Stimulated activated CD8-positive, alpha-beta memory T cell treated with anti-CD3 and anti-CD28 coated beads, Interleukin-15, amount 100 ng/mL, for 4 hours (primary cell): ENCODE measurements at places on chromosomes 4 and X.

DNA sequence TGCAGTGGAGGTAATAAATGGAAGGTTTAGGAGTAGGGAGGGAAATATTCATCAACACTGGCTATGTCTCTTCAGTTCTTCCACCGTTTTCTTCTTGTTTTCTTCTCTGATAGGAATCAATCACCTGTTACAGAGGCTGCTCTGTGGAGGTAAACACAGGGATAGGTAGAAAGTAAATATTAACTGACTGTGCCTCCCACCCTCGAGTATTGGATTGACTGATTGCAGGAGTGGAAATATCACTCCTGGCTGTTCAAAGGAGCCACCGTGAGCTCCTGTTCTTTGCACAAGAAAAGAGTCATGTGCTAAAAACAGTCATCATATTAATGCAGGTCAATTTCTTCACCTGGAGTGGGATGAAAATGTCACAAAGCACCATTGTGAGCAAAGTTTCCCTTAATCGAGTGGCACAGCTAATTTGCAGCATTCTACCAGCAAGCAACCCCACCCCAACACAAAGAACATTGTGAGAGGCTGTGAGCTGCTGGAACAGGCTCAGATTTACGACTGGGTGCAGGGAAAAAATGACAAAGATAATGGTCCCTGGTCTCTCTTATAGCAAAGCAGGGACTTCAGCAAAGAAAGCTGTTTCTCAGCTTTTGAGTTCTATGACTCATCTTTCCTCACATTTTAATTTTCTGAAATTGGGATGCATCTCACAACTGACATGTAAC, 113.7 kb upstream of the TSPAN5 start:
- no peak for DNase-seq

DNA sequence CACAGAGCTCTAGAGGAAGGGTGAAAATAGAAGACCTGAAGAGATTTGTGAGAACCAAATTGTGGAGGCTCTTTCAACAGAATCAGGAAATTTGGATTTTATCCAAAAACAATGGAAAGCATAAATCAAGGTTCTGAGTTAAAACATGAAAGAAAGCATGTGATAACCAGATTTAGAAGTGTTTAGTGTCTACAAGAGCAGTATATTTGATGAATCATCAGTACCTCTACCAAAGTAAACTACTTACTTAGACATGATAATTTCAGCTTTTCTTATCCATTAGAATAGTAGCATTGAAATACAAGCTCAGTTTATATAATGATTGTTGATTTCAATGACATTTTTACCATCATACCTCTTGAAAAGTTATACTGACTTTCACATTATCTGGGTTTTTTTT, 25.9 kb upstream of the INTU start:
- DNase-seq: no peak

GRCh38 chr4:169071747-169072146, 61.7 kb upstream of the CBR4 start:
- DNase-seq: no peak

GRCh38 chr4:113539408-113539807, 222.1 kb downstream of the CAMK2D start:
- no peak for DNase-seq

DNA sequence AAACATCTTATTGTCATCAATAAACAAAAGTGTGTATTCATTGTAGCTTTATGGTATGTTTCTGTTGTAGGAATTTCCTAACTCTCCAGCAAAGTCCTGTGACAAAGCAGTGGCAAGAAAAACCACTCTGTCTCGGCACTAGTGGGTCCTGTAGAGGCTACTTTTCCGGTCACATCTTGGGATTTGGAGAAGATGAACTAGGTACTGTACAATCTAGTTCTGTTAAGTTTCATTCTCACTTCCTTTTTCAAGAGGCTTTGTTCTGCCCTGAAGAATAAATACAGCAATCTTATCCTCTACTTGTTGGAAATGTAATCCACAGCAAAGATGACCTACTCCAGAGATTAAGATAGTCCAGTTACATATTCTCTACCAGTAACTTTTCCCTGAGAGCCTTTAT, 69.3 kb downstream of the HHIP start:
- no peak for DNase-seq

DNA sequence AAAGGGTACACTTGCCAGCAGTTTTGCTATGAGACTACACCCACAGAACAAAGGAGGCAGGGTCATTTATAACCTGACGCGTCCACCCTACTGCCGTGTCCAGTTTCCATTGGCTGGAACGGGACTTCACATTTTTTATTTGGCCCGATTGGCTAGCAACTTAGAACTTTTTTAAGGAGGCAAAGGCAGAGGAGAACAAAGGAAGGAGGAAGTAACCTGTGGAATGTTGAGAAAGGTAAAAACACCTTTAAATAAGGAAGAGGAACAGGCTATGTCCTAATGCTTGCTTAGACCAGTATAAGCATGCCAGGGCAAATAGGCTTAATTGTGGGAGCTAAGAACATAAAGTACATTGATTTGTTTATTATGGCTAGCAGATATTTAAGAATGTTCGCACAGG, 18.7 kb downstream of the KDM6A start:
- no peak for DNase-seq
